ENCODE measurements at places on chromosomes 7 and 10.

DNA sequence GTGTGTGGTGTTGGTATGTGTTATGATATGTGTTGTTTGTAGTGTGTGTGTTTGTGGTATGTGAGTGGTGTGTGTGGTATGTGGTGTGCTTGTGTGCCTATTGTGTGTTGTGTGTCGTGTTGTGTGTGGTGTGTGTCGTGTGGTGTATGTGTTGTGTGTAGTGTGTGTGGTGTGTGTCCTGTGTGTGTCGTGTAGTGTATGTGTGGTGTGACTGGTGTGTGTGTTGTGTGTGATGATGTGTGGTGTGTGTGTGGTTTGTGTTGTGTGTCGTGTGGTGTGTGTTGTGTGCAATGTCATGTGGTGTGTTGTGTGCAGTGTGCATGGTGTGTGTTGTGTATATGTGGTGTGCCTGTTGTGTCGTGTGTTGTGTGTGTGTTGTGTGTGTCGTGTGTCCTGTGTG, 144.6 kb downstream of the DNAJB6 start:
- no peak for DNase-seq

DNA sequence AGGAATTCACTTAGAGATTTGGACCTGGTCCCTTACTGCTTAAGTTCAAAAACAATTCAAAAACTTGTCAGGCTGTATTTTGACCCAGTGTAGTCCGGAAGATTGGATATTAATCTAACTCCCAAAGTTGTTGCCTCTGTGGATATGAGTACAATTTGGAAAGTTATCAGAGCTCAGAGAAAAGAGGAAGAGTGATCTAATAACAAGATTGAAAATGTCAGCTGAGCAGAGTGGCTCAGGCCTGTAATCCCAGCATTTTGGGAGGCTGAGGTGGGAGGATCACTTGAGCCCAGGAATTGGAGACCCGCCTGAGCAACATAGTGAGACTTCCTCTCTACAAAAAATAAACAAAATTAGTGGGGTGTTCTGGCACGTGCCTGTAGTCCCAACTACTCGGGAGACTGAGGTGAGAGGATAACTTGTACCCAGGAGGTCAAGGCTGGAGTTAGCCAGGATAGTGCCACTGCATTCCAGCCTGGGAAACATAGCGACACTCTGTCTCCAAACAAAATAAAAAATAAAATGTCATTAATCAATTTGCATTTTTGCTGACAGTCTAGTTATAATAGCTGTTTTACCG, 3.2 kb upstream of the ASCC1 start:
- no peak for DNase-seq

DNA sequence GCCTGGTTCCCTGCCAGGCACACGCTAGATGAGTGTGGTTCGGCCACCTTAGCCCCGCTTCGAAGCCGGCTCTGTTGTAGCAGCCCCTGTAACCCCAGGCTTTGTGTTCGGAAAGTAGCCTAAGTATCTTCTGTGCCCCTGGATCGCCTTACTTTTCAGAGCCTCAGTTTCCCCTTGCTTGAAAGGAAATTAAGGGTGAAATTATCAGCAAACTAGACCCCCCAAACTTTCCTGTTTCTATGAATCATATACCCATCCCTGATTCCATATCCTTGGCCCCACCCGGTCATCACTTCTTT, 312 bp downstream of the PDCD11 start:
- no peak for DNase-seq

DNA sequence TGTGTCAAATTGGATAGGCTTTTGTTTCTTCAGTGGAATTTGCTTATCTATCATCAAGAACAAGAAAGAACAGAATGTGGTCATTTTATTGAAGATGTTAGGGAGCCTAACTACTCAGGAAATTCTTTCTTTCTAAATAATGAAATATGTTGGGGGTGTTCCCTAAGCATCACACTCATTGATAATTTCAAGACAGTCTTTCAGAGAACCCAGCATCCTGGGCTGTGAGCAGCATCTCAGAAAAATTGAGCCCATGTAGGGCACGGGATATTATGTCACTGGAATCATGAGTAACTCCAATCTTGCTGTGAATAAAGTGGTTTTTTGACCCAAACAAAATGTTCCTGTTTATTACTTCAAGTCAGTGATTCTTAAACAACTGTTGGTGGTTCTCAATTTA, 27.3 kb downstream of the PON1 start:
- no peak for DNase-seq

DNA sequence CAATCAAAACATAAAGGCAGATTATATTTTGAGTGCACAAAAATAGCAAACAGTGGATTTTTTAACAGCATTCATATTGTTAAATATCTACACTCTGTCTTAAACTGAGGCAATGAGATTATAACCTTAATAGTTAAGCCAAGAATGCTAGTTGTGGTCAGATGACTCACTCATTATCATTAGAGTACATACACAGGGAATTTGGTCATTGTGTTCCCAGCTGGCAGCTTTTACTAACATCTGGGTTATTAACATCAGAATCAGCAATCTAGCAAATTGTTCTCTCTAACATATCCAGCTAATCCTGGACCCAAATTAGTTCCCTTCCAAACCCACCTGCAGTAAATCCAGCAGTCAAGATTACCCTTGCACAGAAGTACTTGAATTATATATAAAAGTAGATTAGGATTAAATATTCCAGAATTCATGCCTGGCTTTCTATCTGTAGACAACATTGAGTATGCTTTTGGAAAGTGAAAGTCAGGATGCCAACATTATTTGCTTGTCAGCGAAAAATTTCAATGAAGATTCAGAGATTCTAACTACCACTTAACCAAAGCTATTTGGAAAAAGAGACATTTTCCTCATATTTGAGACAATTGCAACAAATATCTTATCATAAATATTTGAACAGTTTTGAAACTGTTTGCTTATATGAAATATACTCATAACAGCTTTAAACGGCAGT, 1035.6 kb upstream of the PHF14 start:
- no peak for DNase-seq

All from NCI-H446 treated with DMSO at 0.1 percent for 48 hours (cell line).